ENCODE measurements at places on chromosomes 11 and 22. TPM values are rescaled to one million over a fixed set of nuclear protein-coding genes. Genes with fewer than 3 reads are reported as not detected.

DNA sequence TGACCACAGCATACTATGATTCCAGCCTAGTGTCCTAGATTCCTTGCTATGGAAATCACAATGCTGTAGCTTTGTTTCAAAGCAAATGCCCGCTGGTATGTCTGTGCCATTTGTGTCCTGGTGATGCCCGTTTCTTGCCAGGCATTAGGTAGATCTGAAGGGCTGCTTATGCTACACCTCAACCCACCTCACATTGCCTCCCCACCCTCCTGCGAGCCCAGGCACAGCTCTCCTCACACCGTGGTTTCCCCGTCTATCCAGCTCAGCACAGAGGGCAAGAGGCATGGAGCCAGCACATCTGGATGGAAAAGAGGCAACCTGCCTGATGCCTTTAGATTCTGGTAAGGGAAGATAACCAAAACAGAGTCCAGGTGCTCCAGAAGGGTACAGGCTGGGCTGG, 307.4 kb upstream of the B3GAT1 start:
- no peak for DNase-seq

Gene TRIM48
- total RNA-seq, result not detected

DNA sequence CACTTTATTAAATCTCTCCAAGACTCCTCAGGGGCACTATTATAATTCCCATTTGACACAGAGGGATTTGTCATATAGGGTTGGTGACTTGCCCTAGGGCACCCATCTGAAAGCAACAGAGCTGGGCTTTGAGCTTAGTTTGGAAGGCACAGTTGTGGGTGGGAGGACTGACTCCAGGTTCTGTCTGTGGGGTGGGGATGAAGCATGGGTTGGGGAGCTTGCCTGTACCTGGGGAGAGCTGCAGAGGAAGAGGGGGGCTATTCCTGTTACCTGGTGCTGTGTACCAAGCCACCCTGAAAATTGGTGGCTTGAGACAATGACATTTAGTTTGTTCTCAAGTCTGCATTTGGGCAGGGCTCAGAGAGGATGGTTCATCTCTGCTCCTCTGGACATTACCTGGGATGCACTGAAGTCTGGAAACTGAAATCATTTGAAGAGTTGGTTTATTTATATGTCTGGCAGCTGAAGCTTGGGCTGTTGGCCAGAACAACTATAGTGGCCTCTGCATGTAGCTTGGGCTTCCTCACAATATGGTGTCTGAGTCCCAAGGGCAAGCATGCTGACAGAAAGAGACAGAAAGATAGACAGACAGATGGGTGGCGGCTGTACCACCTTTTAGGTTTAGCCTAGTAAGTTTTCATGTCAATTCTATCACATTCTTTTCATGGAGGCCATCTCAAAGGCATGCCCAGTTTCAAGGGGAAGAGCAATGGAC, 44.9 kb downstream of the LRRC32 start:
- DNase-seq, result no peak

Gene CPT1A
- 12.4 TPM for total RNA-seq

DNA sequence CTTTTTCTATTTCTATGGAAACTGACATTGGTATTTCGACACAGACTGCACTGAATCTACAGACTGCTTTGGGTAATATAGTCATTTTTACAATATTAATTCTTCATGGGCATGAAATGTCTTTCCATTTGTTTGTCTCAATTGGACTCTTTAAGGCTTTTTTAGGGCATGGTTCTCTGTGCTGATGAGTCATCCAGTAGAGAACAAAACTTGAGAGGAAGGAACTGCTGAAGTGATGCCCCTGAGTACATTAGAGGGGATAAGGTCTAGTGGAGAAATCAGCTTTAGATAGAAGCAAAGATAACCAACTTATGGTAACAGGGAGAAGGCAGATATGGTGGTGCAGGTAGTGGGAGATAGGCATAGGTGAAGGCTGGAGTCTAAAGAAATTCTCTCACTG, 25.1 kb downstream of the TSG101 start:
- DNase-seq, result no peak

Gene DKK3
- total RNA-seq, result 46.5 TPM

- DNase-seq, result no peak
Observed at GRCh38 chr11:8527939-8528338, 66.1 kb downstream of the STK33 start.

- DNase-seq, result no peak
Observed at GRCh38 chr22:39498368-39498767, 3.7 kb upstream of the MIEF1 start.

GRCh38 chr11:106468086-106468485, 390.6 kb downstream of the AASDHPPT start:
- peak; percentile 48 for DNase-seq

Gene MOGAT2
- not detected for total RNA-seq

DNA sequence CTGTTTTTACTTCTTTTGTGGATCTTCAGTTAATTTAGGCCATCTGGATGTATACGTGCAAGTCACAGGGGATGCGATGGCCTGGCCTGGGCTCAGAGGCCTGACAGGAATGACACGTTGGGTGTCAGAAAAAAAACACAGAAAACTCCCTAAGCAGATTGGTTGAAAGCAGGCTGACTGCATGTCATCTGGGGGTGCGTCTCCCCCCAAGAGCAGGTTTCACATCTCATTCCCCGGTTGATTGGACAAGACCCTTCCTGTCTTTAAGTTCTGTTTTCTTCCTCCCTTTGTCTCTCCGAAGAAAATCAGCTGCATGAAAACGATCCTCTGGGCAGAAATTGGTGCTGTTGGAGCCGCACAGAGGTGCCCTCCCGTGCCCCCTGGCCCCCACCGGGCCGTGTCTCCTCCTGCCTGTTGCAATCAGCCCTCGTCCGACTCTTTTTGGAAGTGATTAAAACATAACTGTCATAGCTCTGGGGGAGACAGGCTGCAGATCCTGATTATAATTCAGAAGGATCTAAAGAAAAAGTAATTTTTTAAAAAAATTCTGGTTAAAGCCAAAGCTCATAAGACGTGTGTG, 71.8 kb upstream of the PARVG start:
- no peak for DNase-seq

DNA sequence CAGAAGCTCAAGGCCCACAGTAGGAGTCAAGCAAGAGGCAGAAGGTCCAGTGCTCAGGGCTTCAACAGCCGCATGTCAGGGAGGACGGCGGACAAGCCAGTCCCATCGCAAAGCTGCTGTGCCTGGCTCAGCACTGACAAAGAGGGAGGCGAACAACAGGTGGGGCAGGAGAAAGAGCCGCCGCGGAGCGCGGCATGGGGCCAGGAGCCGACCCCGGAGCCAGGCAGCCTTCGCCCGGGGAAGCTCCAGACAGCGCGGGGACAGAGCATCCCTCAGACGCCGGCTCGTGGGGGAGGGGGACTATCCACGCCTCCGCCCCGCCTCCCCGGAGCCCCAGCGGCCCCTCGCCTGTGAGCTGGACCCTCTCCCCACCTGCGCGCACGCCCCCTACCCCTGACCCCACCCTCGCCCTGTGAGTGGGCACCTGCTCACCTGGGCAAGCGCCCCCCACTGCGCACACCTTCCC, 369 bp downstream of the DHCR7 start:
- no peak for DNase-seq

Gene NFAM1
- total RNA-seq, result 0.17 TPM

Gene CREB3L1
- 4.6 TPM for total RNA-seq

DNA sequence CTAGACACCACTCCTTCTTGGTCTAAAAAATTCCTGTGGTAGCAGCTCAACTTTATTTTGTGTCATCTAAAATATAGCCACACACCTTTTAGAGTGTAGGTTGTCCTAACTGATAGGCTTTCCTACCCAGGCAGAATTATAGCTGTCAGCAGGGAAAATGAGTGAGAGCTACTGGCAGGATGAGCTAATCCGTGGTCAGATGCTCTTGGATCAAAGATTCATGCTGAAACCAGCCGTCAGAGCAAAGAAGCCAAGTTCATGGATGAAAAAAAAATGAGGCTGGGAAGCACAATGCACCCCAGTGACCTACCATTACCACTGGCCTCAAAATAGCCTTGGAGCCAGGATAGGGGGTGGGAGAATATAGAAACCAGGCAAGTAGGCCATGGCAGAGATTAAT, 113.1 kb upstream of the BLID start:
- DNase-seq, result no peak

Measured in Daoy (cell line).